CD4-positive, alpha-beta T cell treated with Interleukin-15 for 1 hour (primary cell): ENCODE measurements at places on chromosomes 1 and 21.

DNA sequence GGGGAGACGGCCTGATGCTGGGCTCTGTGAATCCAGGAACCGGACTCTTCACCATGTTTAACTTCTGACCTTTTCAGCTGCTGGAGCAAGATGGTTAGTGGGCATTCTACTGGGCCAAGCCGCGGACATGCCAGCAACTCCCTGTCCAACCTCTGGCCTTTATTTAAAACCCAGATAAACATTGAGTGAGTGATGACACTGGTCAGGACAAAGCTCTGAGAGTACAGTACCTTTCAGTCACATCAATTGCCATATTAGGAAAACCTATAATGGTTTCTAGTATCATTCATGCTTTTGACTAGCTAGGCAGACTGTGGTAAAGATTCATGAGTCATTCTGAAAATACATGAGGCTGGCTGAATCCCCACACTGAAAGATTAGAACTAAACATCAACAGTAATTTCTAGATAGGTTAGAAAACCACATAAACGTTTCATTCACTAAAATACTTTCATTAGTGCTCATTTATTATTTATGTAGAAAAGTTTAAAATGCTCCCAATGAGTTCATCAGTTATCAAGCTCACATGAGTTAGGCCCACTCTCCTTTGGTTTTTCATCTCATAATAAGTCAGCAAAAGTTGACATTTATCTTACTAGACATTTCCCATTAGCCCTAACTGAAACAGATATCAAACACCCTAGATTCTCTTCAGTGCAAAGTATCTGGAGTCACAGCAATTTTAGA is 7.1 kb upstream of the ACTA1 start:
- no peak for DNase-seq

GRCh38 chr1:175433532-175434282 is 241.1 kb upstream of the KIAA0040 start:
- DNase-seq: no peak

GRCh38 chr1:93328809-93329760 is 16.6 kb upstream of the DR1 start:
- DNase-seq: no peak

- peak; percentile 87 for DNase-seq
Measured at GRCh38 chr1:109821221-109821669, 57.5 kb upstream of the EPS8L3 start.

GRCh38 chr1:154371436-154371835 is 33.7 kb upstream of the IL6R start:
- DNase-seq: no peak

- DNase-seq: no peak
Measured at GRCh38 chr1:223067914-223068313, 75.1 kb downstream of the TLR5 start.

DNA sequence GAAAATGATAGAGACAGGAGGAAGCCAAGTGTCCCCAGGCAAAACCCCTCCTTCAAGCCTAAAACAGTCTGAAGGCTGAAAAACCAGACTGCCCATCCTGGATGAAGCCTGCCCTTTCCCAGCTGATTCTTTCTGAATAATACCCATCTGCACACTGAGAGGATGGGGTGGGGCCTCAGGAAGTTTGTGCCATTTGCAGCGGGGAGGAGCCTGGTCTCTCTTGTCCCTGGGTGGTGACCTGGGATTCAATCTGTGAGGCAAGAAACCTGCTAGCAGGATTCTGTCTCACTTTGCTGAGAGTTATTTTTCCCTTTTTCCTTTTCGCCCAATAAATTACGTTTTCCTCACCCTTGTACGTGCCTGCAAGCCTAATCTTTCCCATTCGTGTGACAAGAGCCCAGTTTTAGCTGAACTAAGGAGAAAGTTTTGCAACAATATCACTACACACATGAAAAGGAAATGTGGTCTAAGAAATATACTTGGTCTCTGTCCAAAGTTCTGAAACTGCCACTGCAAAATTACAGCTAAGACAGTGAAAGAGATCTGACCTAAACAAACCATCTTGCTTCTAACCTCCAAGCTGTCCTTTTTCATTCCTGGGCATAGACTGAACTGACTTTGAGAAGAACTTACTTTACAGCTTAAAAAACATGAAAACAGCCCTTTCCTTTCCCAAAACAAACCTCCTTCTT is 105.0 kb downstream of the COP1 start:
- DNase-seq: no peak

DNA sequence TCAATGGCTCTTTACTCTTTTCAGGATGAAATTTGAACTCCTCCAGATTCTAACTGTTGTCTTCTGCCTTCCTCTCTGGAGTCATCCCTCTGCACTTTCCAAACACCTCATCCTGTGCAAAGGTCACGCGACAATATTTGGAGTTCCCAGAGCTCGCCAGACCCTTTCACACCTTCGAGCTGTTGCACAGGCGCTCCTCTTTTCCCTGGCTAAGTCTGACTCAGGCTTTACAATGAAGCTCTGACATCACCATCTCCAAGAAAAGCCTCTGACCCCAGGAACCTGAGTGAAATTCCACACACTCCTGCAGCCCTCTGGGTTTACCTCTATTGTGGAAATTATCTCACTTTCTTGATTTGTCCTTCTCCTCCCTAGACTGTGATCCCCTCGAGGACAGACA is 270.3 kb downstream of the RGS7 start:
- no peak for DNase-seq

DNA sequence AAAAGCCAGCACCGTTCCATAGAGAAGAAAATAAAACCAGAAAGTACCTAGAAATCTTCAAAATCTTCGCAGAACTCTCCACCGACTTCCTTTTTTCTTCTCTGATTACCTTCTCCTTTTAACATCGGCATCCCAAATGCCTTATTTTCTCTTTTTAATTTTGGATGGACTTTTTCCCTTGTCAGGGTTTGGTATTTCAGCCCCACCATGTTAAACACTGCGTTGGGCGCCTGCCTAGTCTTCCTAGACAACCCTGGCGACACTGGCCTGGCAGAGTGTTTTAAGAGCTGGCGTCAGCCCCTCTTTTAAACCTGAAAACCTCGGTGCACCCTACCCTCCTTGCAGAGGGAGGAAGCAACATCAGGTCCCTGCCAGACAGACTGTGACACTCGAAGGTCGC is 66.0 kb upstream of the EFHD2 start:
- DNase-seq: no peak

GRCh38 chr1:171754353-171754705 is 12.5 kb upstream of the VAMP4 start:
- no peak for DNase-seq

DNA sequence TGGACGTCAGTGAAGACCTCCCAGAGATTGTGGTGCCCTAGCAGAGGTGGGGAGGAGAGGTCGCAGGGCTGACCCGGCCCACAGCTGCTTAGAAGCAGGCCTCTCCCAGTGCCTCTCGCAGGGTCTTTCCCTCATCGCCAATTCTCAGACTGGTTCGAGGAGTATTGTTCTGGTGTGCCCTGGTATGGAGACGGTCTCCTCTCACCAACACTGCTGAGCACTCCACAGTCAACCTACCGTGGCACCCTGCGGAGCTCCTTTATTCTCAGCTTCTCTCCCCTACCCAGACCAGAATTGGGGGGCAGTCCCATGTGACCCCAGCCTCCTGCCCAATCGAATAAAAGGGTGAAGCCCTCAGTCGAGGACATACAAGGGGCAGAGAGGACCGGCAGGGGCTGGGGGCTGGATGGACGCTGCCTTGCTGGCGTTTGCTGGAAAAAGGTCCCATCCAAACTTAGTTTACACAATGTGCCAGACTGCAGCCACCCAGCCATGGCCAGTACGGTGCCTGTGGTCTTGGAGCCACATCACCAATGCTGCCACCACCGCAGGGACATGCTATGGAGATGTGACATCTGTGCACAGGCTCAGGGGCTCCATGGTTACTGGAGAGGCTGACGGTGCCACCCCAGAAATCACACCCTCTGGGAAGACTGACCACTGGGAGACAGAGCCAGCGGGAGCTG is 80.8 kb downstream of the STUM start:
- peak; percentile 10 for DNase-seq

- DNase-seq: no peak
Measured at GRCh38 chr1:110153407-110153950, 3.2 kb downstream of the SLC6A17 start.

- DNase-seq: no peak
Measured at GRCh38 chr21:34574601-34575529, 40.0 kb downstream of the RCAN1 start.

DNA sequence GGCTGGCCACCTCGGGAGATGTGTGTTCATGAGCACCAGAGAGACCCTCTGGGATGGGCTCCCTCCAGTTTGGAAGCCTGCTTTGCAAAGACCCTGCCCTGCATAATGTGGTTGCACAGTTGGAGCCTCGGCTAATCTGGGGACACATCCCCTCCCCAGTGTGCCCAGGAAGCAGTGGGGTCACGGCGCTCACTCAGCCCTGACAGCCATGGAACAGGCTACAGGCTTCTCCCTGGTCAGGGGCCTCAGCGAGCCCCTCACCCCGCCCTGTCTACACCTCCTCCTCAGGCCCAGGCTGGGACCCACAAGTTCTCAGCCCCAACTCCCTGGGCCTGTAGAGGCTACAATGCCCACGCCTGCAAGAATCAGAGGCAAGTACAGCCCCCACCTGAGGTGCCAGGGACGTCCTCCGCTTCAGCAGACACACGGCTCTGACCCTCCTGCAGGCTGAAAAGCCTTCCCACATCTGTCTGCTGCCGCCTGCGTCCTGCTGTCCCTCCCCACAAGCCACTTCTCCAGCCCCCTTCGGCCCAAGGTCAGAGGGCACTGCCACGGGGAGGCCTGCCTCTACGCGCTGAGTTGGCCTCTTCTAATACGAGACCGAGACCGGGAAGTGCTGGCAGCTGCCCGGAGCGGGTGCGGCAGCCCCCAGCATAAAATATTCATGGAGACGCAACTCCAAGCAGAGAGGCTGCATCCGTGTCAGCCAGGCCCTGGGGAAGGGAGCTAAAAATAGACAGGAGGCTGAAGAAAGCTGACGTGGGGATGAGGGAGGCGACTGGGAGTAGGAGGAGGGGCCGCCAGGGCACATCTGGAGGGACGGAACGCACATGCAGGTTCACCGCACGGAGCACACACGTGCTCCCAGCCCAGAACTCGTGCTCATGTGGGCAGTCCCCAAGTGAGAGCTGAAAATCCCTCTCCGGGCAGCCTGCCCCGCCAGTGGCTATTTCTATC is 15.2 kb upstream of the GPR153 start:
- no peak for DNase-seq

- DNase-seq: no peak
Measured at GRCh38 chr1:185808631-185809030, 74.4 kb downstream of the HMCN1 start.

- DNase-seq: no peak
Measured at GRCh38 chr1:78373676-78374075, 117.1 kb upstream of the PTGFR start.
